ENCODE measurements at places on chromosomes 2 and 18.

- no peak for DNase-seq
Measured at GRCh38 chr18:77343846-77344510, 94.3 kb downstream of the GALR1 start.

GRCh38 chr2:53490659-53491058 lies 276.9 kb upstream of the CHAC2 start:
- DNase-seq: no peak

DNA sequence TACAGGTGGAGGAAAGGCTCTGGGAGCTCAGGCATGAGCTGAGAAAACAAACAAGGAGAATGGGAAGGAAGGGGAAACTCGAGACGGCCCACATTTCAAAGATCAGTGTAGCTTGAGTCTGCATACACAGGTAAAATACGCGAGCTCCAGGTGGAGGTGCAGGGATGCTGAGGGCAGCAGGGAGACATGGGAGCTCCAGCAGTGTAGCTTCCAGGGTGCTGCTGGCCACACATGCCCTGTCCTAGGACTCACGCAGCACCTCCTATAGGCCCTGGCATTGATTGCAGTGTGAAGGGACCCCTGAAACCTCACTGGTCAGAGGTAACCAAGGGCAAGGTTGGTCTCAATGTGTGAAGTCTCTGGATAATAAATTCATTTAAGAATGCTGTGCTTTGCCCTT lies 362.8 kb upstream of the HS6ST1 start:
- DNase-seq: no peak

DNA sequence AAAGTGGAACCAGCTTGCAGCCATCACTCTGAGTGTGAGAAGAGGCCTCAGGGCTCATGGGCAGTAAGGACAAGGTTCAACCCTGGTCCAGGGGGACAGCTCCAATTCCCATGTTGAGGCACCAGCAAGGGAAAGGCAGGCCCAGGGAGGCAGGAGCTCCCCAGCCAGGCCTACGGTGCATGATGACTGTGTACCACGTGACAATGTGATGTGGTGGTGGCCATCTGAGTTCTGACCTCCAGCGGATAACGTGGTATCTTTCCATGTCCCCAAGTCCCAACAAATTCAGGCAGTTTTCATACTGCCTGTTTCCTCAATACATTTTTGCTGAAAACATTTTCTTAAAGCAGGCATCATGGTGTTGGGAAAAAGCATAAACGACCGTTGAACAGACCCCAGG lies 36.1 kb upstream of the COL6A3 start:
- DNase-seq: no peak

- no peak for DNase-seq
Measured at GRCh38 chr2:192002418-192002817, 155.5 kb upstream of the CAVIN2 start.

DNA sequence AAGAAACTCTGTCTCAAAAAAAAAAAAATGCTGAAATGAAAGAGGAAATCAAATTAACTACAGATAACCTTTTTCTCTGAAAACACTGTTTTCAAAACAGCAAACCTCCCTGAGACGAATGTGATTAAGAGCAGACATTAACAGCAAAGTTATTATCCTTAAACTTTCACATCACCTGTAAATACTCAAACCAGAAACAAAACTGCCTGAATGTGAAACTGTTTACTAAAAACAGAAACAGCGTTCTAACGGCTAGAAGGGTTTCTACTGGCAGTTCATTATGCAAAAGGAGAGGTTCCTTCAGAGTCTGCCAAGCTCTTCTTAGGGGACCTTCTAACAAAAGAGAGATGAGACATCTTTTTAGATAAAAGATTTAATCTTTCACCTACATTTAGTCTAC lies 45.9 kb downstream of the PNO1 start:
- no peak for DNase-seq

- no peak for DNase-seq
Measured at GRCh38 chr2:11925295-11926066, 179.0 kb downstream of the LPIN1 start.

GRCh38 chr2:85445316-85446295 lies 27.1 kb downstream of the SH2D6 start:
- peak; percentile 50 for DNase-seq

GRCh38 chr2:19140463-19141208 lies 217.8 kb downstream of the OSR1 start:
- peak; percentile 82 for DNase-seq

DNA sequence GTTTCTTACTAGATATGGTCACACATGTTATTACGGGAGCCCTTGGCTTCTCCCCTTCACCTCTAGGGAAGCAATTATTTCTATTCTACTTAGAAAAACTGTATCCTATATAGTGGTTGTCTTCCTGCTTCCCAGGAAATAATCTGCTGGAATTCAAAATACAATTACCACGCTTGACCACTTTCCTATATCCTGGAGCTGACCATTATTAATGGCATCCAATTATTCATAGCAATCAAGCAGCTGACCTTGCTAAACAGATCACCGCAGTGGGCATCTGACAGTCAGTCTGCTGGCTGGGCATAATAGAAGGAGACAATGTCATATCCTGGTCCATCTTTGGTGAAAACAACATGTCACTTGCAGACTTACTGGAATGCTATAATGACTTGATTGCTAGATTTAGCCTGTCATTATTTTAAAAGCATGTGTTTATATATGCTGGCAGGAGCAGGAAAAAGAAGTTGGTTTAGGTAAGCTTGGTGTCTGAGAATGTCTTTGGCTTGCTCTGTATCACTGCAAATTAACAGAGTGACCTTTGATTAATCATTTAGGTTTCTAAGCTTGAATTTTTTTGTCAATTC lies 325.6 kb upstream of the FAM98A start:
- DNase-seq: no peak

- DNase-seq: no peak
Measured at GRCh38 chr18:64191069-64191468, 42.2 kb upstream of the LINC00305 start.

DNA sequence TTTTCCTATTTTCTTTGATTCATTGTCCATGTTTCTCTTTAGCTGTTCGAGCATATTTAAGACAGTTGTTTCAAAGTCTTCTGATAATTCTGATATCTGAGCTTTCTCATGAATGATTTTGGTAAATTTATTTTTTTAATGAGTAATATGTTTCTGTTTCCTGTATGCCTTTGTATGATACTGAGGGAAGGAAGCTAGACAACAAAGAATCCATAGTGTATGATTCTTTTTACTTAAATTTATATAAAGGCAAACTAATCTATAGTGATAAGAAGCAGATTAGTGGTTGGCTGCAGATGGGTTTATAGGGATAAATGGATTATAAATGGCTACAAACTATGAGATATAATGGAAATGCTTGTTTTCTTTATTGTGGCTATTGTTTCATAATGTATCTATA lies 352.7 kb upstream of the CDH2 start:
- DNase-seq: no peak

DNA sequence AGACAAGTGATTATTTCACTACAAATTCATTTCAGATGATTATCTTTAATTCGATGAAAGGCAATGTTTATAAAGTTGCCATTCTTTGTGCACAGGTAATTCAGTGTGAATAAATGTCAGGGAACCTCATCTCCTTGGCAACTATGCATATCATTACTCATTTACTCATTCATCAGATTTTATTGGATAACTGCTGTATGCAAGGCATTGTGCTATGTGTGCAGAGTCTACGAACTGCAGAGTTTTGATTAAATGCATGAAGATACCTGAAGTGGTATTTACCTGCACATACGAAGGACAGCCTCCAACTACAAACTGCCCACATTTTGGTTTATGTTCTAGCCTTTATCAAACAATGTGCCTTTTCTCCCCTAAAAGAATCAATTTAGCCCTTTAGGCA lies 3.5 kb downstream of the RND3 start:
- no peak for DNase-seq

- DNase-seq: no peak
Measured at GRCh38 chr2:148882051-148882450, 7.0 kb downstream of the KIF5C start.

DNA sequence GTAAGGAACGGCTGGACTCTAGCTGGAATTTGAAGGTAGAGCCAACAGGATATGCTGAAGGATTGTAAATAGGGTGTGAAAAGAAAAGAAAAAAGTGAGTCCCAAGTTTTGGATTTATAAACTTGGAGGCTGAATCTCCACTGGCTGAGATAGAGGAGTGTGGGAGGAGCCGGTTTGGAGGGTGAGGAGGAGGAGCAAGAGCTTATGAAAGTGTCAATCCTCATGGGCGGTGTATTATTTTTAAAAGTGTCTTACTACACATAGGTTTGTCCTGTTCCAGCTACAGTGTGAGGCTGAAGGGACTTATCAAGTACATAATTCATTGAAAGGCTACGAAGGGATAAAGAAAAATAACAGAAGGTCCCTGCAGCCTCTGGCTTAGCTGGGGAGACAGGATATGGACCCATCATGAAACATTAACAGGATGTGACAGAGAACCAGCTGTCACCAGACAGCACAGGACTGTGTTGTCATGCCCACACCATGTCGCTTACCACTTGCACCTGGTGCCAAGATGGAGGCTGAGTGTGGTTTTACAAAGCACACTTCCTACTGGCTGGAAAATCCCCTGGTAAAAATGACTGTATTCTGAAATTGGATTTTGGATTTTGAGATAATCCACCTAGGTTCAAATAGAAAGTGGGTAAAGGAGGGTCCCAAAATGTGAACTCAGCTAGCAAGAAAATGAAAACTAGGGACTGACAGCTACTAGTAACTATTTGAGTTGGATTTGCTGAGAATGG lies 2.5 kb upstream of the MREG start:
- DNase-seq: no peak

DNA sequence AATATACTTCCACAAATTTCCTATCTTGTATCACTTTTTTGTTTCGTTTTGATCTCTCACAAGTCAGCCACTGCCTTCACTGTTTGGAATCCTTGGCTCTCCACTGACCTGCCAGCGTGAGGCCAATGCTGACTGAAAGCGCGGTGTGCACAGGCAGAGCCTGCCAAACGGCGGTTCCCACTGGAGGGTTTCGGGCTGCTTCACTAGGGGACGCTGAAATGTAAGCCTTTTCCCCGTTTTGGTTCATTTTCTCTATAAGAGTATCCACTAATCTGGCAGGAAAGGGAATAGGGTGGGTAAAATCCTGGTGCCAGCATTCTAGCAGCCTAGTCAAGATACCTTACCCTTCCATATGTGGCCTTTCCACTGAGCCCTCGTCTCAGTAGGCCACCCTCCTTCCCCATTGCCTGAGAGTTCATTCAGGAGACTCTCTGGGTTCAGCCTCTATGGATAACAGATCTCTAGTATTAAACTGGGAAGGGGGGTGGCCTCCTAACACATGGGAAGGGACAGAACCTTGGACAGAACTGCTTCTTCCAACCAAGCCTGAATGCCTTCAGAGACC lies 91.5 kb downstream of the DYM start:
- DNase-seq: no peak

GRCh38 chr2:230592775-230593174 lies 119.9 kb upstream of the CAB39 start:
- no peak for DNase-seq

DNA sequence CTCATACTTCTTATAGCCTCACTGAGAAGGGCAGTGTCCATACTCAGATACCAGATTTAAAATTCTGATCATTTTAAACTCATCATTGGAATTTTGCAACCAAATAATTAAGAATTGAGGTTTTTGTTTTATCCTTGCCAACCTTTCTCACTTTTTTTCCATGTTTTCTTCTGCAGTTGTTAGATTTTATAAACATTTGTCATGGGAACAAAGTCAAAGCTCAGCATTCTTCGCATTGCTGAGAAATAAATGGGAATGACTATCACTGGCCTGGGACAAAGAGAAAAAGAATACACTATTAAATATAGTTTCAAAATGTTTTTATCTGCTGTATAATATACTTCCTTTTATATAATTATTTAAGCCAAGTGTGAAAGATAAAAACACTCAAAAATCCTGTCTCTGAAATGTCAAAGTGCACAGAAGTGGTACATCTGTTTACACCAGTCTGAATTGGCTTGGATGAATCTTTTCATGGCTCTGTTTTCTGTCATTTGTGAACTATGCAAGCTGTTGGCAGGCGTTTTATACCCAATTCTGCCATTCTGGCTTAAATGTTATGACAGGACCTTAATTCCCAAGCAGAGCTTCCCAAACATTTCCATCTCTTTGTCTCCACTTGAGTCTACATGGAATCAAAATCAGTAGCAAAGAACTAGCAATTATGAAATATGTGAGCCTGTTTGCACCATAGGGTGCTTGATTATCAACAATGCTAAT lies 249.3 kb upstream of the SYT4 start:
- no peak for DNase-seq

DNA sequence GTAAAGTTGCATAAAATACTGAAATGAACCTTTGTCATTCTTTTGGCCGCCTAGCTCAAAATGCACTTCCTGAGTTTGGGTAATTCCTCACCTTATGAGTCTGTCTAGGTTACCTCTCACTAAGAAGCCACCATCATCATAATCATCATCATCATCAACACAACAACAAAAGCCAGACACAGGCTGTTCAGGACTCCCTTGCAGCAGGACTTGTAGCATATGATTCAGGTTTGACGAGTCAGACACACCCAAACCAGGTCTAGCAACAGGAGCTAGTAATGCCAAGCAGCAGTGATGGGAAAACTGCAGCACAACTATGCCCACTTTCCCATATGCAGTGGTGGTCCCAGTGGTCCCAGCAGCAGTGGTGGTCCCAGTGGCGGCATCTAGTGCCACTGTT lies 2.8 kb upstream of the SGO2 start:
- no peak for DNase-seq

DNA sequence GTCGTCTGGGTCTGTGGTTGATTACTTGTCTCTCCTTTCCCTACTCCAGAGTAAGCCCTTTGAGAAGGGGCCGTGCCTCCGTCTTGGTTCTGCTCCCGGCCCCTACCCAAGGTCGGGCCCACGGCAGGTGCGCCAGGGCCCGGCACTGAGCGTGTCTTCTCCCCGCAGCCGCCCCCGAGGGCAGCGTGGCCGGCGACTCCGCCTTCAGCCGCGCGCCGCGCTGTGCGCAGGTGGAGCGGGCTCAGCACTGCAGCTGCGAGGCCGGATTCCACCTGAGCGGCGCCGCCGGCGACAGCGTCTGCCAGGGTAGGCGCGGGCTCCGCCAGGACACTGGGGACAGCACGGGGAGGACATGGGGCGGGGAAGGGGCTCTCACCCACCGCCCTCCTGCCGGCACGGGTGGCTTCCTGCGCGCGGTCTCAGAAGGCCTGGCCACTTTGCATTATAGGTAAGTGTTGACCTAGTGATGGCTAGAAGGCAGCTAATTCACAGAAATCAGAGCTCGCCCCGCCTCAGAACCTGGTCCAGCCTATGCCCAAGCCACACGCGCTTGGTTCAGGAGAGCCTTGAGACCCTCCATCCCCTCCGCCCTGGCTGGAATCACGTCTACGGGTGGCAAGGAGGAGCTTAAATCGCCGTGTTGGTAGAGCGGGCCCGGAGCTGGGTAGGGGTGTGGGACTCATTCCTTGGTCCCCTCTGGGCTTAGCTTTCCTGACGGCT lies 43.5 kb downstream of the FBLN7 start:
- no peak for DNase-seq

GRCh38 chr18:30997223-30997622 lies 45.3 kb downstream of the DSC3 start:
- no peak for DNase-seq

DNA sequence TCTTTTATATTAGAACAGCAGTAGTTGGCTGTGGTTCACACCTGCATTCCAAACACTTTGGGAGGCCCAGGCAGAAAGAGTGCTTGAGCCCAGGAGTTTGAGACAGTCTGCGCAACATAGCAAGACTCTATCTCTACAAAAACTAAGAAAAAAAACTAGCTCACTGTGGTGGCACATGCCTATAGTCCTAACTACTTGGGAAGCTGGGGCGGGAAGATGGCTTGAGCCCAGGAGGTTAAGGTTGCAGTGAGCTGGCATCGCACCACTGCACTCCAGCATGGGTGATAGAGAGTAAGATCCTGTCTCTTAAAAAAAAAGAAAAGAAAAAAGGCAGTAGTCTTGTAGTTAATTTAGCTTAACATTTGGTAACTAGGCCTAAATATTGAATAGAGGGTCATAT lies 136.6 kb downstream of the AGPS start:
- DNase-seq: no peak

Measured in AG04449 (cell line).